Right renal cortex interstitium (tissue), 3 donors: ENCODE measurements at places on chromosomes 1 and 21. TPM values are rescaled to one million over a fixed set of nuclear protein-coding genes. Genes with fewer than 3 reads are reported as not detected.

GRCh38 chr1:203842559-203842876 lies 18.9 kb upstream of the SNRPE start:
- DNase-seq = no peak

DNA sequence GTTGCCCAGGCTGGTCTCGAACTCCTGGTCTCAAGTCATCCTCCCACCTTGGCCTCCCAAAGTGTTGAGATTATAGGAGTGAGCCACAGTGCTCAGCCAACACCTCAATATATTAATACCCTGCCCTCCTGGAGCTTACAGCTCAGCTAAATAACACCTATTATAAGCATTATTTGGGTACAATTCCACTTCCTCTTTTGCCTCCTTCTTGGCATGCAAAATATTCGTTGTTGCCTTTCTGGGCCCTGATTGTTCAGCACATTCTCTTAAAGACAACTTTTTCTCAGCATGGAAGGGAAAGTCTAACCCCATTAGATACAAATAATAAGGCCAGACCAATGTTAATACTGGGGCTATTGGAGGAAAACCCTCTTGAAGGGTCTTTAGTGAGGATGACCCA lies 2.8 kb downstream of the PAQR7 start:
- DNase-seq = no peak

Gene NR5A2
- 2.4 TPM for polyA plus RNA-seq

Gene CELSR2
- 26.0 TPM for polyA plus RNA-seq

GRCh38 chr21:34018910-34019309 lies 54.5 kb upstream of the MRPS6 start:
- DNase-seq = no peak

Gene CNTN2
- 0.39 TPM for polyA plus RNA-seq

- no peak for DNase-seq
Measured at GRCh38 chr1:226679853-226680516, 59.1 kb downstream of the ITPKB start.

- DNase-seq = no peak
Measured at GRCh38 chr1:117416546-117417125, 49.4 kb downstream of the MAN1A2 start.

DNA sequence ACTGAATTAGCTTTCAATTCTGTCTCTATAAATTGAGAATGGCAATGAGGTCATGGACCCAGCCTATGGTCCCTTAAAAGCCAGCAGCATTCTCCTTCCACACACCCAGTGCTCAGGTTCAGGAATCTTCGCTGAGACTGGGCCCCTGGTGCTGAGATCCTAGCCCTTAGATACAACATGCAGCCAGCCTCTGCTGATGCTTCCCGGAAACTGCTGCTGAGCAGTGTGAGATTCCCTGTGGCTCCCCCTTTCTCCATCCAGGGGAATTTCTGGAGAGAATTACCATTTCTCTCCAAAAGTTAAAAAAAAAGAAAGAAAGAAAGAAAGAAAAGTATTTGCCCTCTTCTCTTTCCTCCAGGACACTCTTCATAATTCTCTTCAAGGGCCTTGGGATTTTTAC lies 31.7 kb upstream of the RALGPS2 start:
- DNase-seq = no peak

- DNase-seq = no peak
Measured at GRCh38 chr1:119483441-119484200, 23.4 kb upstream of the HSD3B1 start.

- DNase-seq = no peak
Measured at GRCh38 chr1:19866758-19867157, 15.4 kb upstream of the OTUD3 start.

Gene OR2W3
- polyA plus RNA-seq = 0.50 TPM

DNA sequence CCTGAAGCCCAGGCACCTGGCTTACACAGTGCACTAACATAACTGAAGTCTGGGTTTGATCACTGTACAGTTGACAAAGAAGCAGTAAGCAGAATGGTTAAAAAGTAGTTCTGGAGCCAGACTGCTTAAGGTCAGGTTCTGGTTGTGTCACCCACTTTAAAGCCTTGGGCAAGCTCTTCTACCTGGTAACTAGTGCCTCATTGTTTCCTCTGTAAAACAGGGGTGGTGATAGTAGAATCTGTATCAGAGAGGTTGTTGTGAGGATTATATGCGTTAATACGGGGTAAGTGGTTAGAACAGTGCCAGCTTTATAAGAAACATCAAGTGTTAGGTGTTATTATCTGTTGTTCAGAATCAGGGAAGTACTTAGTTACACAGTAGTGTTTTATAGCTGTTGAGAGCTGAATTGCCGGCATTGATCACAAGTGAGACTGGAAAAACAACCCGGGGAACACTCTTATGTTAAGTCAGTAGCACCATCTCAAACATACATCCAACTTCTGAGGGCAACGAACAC lies 3.7 kb downstream of the BACH1 start:
- DNase-seq = no peak

DNA sequence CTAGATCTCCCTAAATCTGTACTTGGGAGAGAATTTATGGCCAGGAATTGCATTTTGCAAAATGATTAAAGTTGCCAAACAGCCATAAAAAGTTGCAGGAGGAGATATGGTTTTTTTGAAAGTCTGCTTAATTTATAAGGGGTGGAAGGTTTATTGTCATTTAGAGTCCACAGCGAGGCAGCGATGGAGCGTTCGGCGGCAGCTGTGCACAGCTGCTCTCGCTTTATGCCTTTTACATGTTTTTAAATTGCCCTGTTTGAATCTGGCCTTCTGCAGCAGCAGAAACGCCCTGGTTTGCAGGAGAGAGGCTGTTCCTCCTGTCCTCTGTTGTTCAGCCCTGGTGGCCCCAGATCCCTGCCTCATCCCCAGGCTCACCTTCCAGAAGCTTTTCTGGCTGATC lies 144.9 kb upstream of the POU3F1 start:
- DNase-seq = no peak

Gene KCNJ6
- 0.25 TPM for polyA plus RNA-seq

DNA sequence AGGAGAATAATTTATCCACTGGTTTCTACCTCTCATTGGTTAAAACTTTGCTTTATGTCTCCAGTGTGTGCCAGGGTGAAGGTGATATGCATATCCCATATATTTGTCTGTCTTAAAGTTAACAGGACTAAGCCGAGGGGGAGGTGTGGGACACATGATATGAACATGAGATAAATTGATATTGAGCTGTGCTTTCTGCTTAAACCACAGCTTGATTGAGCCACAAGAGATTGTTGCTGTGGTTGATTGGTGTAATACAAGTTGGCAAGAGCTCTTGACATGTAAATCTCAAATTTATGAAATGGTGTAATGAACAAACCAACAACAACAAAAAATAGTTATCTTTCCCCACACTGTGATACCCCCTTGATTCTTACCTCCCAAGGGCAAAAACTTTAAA lies 1295.5 kb upstream of the NCAM2 start:
- DNase-seq = no peak

- DNase-seq = no peak
Measured at GRCh38 chr1:82034812-82035211, 234.1 kb downstream of the ADGRL2 start.

Gene RNF186
- polyA plus RNA-seq = 0.28 TPM

GRCh38 chr1:13801232-13801631 lies 101.2 kb downstream of the PRDM2 start:
- DNase-seq = no peak

Gene SMPDL3B
- polyA plus RNA-seq = 12.7 TPM

Gene THEM5
- 0.49 TPM for polyA plus RNA-seq

- DNase-seq = peak; percentile 80
Measured at GRCh38 chr1:160193091-160193819, 2.9 kb downstream of the CASQ1 start.

DNA sequence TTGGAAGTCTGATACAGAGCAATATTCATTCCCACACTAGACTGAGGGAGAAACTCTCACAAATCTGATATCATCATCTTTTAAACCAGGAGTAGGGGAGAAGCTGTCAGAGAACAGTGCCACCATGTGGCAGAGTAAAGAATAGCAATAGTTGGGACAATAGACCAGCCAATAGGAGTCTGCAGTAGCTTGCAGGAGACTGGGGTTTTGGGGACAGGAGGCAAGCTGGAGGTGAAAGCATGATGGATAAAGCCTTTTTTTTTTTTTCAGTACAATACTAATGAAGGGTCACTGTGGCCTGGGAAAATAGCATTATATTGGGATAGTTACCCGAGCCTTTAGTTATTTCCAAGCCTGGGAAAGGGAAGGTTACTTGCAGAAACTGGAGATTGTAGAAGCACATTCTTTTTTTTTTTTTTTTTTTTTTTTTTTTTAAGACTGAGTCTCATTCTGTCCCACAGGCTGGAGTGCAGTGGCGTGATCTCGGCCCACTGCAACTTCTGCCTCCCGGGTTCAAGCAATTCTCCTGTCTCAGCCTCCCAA lies 120.7 kb downstream of the S1PR1 start:
- peak; percentile 72 for DNase-seq

DNA sequence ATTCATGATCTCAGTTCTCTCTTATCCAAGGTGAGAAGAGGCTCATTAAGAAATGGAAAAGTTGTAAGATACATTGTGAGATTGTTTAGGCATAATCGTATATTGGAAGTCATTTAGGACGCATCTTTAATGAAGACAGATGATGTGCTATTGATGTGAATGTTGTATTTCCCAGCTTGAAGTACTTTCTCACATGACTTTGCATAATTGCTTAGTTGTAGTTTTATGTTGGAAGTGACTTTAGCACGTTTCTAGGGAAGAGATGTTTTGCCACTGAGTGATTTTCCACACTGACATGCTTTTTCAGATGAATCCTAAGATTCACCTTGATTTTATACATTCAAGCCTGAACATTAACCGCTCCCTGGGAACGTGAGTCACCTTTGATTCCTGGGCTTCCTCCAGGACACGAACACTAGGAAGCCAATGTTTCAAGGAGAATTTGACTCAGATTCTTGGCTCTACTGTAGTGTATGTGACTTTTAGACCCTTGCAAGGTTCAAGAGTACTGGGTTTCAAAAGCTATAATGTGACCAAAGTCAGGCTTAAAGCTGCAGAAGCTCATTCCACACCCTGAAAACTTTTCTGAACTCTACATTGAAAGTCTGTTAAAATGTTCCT lies 27.9 kb downstream of the ANGEL2 start:
- DNase-seq = no peak

GRCh38 chr21:19999369-20000272 lies 998.6 kb upstream of the NCAM2 start:
- DNase-seq = no peak

- DNase-seq = no peak
Measured at GRCh38 chr1:170790651-170791071, 126.7 kb downstream of the PRRX1 start.

DNA sequence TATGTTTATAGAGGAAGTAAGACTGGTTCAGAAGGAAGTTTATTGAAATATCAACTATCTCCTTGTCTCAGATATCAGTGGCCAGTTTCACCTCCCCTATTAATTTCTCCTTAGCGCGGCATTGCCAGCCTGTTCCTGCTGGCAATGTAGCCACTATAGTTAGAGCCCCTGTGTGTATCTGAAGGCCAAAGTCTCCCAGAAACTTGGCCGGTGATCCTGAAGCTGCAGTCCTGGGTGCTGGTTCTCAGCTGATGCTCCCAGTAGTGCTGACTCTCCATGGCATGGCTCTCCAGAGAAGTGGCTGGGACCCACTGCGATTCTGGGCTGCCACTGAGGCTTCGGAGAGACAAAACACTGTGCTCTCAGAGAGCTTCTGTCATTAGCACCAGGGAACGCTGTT lies 59.9 kb downstream of the TNN start:
- no peak for DNase-seq

DNA sequence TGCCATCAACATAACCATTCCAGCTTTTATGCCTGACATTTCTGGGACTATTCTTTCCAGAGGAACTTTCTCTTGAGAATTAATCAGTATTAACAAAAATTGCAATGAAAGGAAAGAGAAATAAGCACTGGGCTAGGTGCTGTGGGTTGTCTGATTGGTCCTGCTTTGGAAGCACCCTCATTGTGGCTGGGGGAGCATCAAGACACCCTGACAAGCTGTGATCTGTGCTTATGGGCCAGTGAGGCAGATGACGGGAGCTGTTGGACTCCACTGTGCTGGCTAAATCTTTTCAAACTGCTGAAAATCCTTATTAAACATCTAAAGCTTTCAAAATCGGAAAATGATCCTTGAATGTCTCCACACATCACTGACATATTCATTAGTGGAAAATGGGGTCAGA lies 20.0 kb downstream of the UBASH3A start:
- no peak for DNase-seq

- no peak for DNase-seq
Measured at GRCh38 chr1:37143800-37144199, 109.5 kb upstream of the GRIK3 start.

Gene RCAN3
- polyA plus RNA-seq = 10.9 TPM

GRCh38 chr1:221555689-221556433 lies 186.0 kb downstream of the DUSP10 start:
- no peak for DNase-seq

Gene FAF1
- polyA plus RNA-seq = 73.4 TPM

- no peak for DNase-seq
Measured at GRCh38 chr1:73556270-73556669, 641.7 kb downstream of the LRRIQ3 start.

- DNase-seq = no peak
Measured at GRCh38 chr1:228233136-228233535, 25.3 kb downstream of the OBSCN start.

Gene CFAP126
- 15.8 TPM for polyA plus RNA-seq

Gene CD101
- polyA plus RNA-seq = 1.5 TPM

DNA sequence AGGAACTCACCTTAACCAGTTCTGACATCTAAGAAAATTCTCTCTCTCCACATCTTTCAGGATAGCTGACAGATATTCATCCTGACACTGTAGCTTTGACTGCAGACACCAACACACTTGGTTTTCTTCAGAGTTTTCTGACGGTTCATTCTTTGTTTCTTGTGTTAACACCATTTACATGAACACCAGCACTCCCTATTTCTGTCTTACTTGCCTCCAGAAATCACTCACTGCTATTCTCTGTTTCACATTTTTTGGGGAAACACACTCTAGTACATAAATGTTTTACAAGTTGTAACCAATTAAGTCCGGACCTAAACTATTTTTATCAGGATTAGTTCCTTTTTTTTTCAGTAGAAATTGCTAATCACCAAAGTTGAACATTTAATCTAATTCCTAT lies 15.4 kb downstream of the FLVCR1 start:
- DNase-seq = no peak

Gene KDF1
- 8.6 TPM for polyA plus RNA-seq

- no peak for DNase-seq
Measured at GRCh38 chr1:57848406-57848805, 424.5 kb upstream of the DAB1 start.

Gene CENPS
- polyA plus RNA-seq = 35.3 TPM

Gene SLAMF8
- 0.78 TPM for polyA plus RNA-seq

- no peak for DNase-seq
Measured at GRCh38 chr1:87926921-87927320, 598.2 kb downstream of the LMO4 start.

DNA sequence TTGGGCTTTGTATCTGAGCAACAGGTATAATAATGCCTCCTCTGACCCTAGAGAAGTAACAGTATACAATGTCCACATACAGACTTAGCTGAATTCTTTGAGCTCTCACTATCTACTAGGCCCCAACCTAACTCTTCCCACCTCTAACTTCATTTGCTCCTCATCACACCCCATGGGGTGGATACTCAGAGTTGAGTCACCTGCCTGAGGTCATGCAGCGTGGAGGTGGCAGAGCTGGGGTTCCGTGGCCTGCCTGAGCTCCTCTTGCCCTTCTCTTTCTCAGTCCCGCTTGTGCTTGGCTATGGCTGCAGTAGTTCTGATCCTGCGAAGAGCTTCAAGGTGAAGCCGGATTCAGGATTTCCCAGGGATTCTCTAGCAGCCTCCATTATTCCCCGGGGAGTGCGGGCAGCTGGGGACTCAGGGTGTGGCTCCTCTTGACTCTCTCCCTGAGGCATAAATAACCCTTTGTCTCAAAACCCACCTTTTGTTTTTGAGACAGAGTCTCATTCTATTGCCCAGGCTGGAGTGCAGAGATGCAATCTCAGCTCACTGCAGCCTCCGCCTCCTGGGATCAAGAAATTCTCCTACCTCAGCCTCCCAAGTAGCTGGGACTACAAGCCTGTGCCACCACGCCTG lies 29.9 kb upstream of the ACTL8 start:
- DNase-seq = no peak
